A673 (cell line): ENCODE measurements at places on chromosomes 6 and 20.
A peak's percentile ranks its signal among the peaks of the same experiment; 100 is the strongest.

GRCh38 chr6:40438246-40438887 is 148.8 kb downstream of the LRFN2 start:
- no peak for DNase-seq

GRCh38 chr6:11055127-11055627 is 11.1 kb upstream of the ELOVL2 start:
- no peak for DNase-seq

DNA sequence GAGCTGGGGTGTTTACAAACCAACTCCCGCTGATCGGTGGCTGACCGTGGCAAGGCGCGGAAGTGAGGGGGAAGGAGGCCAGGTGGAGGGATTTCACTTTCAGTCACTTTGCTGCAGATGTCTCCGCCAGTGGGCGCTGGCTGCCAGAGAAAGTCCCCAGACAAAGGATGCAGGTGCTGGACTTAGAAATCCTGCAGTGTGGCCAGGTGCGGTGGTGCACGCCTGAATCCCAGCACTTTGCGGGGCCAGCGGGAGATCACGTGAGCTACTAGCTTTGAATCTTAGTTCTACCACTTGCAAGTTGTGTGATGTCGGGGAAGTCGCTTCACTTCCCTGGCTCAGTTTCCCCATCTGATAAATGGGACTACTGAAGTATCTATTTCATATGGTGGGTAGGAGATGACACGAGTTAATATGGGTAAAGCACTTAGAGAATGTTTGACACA is 180.4 kb downstream of the ZNF217 start:
- no peak for DNase-seq

DNA sequence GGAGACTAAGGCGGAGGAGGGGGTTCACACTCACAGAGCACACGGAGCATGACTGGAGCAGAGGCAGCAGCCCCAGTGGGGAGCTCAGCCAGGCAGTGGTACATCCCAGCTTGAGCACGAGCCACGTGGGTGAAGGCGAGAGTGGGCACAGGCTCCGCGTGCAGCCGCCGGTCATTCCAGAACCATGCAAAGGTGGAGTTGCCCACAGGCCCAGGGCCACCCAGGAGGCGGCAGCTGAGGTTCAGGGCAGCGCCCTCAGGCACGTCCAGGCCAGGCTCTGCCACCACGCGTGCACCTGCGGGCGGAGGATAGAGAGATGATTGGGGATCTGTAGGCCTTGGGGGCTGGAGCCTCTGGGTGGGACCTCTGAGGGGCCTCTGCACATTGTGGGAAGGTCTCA is 9.5 kb upstream of the ADAM33 start:
- DNase-seq, result no peak

GRCh38 chr6:37036146-37036545 is 30.7 kb downstream of the FGD2 start:
- DNase-seq, result no peak

DNA sequence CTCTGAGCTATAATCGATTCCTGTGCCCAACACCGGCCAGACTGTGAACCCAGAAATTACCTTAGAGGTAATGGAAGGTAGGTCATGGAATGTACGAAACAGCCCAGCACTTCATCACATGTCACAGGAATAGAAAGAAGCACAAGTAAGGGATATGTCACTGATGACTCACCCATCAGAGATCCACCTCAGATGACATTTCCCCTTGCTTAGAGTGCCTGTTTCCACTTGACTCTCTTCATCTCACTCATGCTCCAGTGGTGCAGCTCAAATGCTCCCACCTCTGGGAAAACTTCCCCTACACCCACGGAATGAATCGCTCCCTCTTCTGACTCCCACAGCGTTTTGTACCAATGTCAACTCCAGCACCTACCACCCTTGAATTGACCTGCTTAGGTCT is 381.6 kb upstream of the CNR1 start:
- no peak for DNase-seq

DNA sequence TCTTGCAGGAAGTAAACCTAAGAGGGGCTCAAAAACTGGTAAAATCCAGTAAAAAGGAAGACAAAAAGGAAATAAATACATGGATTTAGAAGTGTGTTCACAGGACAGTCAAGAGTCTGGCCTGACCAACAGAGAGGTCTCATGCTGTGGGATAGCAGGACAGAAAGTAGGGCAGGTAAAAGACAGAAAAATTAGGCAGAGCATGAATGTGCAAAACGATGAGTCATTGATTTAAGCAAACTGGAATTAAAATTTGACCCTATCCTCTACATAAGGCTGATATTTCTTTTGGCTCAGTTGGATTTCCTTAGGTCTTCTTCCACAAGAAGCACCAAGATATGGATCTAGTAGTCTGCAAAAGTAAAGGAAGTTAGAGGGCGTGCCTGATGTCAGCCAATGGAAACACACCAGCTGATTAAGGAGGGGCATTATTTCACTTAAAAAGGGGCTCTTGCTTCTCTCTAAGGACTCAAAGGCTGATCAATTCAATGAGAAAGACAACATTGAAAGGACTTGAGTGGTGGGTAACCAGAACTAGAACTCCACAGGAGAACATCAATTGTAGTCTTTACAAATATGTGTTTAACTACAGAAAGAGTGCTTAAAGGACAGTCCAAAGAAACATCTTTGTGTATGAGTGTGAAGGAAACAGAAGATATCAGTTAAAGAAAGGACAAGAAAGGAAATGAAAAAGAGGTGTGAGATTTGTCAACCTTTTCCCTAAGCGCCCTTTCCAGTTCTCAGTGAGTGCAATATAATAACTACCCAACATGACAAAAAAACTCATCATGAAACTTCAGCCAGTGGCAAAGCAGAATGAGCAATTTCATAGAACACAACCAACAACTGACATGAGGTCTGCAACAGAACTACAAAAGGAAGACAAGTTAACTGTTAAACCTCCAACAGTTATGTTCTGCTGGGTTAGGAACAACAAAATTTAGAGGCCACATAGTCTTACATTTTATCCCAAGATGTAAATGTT is 19.4 kb upstream of the MYB start:
- DNase-seq, result no peak

GRCh38 chr6:85465762-85466161 is 15.9 kb downstream of the NT5E start:
- DNase-seq, result no peak

DNA sequence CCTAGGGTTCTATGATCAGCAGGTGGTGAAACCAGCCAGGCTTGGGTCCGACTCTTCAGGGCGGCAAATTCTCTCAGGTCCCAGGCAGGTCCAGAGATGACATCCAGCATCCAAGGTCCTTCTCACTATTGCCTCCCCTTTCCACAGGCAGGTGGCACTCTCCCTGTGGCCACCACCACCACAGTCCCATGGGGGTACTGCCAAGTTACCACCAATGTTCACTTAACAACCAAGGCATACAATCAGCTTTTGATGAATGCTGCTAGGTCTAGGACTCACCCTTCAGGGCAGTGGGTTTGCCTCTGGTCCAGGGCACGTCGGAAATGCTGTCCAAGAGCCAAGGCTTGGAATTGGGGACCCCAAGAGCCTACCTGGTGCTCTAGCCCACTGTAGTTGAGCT is 40.4 kb upstream of the UTRN start:
- no peak for DNase-seq

DNA sequence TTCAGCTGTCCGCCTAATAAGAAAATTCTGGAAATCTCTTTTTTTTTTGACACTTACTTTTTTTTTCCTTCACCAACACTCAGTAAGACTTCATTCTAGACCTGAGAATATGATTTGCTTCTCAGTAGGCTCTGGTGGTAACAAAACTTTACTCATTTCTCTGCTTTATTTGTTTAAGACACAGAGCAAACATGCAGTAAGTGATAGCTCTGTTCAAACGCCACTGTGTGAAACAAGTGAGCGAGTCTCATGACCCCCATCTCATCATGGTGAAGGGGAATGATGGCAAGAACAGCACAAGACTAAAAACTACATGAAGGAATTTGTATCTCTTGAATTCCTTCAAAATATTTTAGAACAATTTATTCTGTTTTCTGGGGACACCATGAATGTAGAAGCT is 541.6 kb upstream of the POU3F2 start:
- DNase-seq, result no peak

GRCh38 chr6:47592131-47592840 is 106.1 kb upstream of the ADGRF4 start:
- no peak for DNase-seq

- DNase-seq, result no peak
Measured at GRCh38 chr6:45001663-45002062, 326.5 kb upstream of the RUNX2 start.

DNA sequence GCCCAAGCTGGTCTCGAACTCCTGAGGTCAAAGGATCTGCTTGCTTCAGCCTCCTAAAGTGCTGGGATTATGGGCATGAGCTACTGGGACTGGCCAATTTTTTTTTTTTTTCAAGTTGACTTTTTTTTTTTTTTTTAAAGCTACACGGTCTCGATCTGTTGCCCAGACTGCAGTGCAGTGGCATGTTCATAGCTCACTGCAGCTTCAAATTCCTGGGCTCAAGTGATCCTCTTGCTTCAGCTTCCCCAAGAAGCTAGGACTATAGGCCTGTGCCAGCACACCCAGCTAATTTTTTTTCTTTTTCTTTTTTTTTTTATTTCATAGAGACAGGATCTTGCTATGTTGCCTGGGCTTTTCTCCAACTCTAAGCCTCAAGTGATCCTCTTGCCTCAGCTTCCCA is 59.5 kb downstream of the NCOA3 start:
- DNase-seq, result no peak

GRCh38 chr6:45663251-45664221 is 285.8 kb upstream of the SUPT3H start:
- DNase-seq, result no peak

DNA sequence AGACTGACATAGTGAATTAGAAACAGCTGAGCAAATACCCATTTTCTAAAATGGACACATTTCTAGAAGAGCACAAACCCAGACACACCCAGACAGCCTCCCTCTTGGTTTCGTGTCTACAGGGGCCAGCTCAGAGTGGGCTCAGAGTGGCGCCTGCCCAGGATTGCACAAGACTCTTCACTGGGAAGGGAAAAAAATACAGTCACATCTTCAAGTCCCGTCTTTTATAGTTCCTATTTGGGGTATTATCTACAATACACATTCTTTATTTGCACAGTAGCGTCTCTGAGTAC is 246.1 kb upstream of the AFDN start:
- DNase-seq, result peak; percentile 91

DNA sequence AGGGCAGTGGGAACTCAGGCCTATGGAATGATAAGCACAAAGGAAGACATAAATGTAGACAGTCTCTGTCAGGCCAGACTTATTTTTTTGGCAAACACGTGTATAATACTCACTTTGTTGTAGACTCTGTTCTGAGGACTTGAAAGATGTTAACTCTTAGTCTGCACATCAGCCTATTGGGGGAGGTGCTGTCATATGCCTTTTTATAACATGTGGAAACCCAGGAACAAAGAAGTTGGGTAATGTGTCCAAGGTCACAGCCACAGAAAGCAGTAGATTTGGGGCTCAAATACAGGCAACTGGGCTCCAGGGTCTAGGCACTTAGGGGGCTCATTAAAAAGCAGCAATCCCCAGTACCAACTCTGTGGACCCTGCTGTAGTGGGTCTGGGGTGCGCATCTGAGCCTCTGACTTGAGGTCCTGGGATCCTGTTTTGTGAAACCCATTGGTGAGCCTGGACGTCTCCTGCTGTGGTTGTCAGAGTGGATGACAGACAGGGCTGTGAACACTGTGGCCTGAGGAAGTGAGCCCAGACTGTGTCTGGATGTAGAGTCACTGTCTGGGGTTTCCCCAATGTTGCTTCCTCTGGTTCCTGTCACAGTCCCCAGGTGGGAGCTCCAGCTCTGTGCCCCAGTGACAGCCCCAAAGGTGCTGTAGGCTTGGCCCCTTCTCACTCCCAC is 50.0 kb downstream of the CDH26 start:
- no peak for DNase-seq

- DNase-seq, result no peak
Measured at GRCh38 chr6:84361372-84362192, 134.1 kb upstream of the CEP162 start.

- DNase-seq, result no peak
Measured at GRCh38 chr6:25336996-25337395, 57.8 kb downstream of the CARMIL1 start.

GRCh38 chr6:85703406-85703805 is 60.7 kb upstream of the SYNCRIP start:
- no peak for DNase-seq

DNA sequence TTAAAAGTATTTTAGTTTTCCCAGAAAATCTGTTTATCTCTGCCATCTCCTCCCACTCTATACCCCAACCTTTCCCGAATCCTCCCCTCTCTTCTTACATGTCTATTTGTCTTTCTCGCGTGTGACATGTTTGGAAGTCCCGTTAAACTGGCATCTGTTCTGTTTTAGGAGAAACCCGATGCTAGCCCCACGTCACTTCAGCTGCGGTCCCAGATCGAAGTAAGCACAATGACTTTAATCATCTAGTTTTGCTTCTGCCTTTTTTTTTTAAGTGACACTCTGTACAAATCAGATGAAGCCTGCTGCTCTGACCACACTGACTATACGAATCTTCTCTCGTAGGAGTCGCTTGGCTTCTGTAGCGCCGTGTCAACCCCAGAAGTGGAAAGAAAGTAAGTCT is 97.4 kb downstream of the SASH1 start:
- DNase-seq, result no peak

- DNase-seq, result peak; percentile 60
Measured at GRCh38 chr6:112144145-112144926, 56.9 kb downstream of the FAM229B start.

- DNase-seq, result peak; percentile 28
Measured at GRCh38 chr6:25302677-25303128, 23.5 kb downstream of the CARMIL1 start.

- no peak for DNase-seq
Measured at GRCh38 chr20:58198901-58199355, 29.5 kb downstream of the ANKRD60 start.

DNA sequence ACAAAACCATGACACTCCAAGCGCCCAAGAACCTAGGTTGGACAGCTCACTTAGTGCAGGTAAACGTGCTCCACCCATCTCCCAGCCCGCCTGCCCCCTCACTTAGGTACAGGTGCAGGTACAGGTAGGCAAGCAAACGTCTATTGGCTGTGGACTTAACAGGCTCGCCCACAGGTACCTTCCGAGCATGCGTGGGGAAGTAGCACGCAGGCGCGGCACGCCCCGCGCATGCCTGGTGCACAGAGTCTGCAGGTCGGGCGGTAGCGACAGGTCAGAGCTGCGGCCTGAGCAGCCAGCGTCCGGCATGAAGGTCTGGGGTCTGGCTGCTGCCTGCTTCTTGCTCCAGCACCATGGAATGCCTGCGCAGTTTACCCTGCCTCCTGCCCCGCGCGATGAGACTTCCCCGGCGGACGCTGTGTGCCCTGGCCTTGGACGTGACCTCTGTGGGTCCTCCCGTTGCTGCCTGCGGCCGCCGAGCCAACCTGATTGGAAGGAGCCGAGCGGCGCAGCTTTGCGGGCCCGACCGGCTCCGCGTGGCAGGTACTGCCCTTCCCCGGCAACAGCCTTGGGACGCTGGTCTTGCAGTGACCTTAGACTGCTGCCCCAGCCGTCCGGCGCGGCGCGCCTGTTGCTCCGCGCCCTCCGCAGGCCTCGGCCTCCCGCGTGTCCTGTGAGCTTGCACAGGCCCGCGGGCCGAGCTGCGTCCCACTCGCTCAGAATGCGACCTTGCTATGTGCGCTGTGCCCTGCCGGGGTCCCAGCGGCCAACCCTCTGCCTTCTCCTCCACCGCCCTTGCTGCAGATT is at the start of gene MRS2:
Gene MRS2 (plus strand): TSS at position 240 of the 804 bp plus-strand sequence. CDS start 111 bp downstream, at position 351.
- DNase-seq, result peak; percentile 79

- DNase-seq, result peak; percentile 43
Measured at GRCh38 chr6:37314487-37315156, 39.2 kb upstream of the RNF8 start.

GRCh38 chr6:29561091-29561490 is 1.6 kb upstream of the UBD start:
- DNase-seq, result no peak

GRCh38 chr6:137370871-137371633 is 123.1 kb downstream of the OLIG3 start:
- DNase-seq, result peak; percentile 9

GRCh38 chr20:44739942-44740341 is 5.7 kb upstream of the KCNK15 start:
- DNase-seq, result no peak
